Activated T-cell treated with anti-CD3 and anti-CD28 coated beads for 48 hours (primary cell): ENCODE measurements at places on chromosomes 5 and 9.

- no peak for DNase-seq
These were observed 115.9 kb downstream of the ACTBL2 start for GRCh38 chr5:57366744-57367143.

GRCh38 chr5:139569270-139569955 lies 8.3 kb downstream of the UBE2D2 start:
- no peak for DNase-seq

- no peak for DNase-seq
These were observed 79.6 kb downstream of the SNCAIP start for GRCh38 chr5:122391621-122392020.

GRCh38 chr9:115531410-115532125 lies 413.6 kb upstream of the TNC start:
- DNase-seq, result no peak

DNA sequence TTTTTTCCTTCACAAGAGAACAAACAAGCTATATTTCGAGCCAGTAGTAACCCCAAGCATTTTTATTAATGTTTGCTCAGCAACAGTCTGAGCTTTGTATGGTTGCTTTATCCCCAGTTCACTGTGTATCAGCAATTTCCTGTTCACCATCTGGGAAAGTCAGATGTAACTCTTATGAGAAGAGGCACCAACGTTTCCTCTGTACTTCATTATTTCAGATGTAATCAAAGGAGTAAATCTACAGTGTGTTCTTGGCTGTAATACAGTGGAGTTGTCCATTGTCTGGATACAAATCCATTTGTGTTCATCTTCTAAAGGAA lies 340.2 kb downstream of the ARRDC3 start:
- no peak for DNase-seq

- DNase-seq, result no peak
These were observed 399.7 kb downstream of the TLE1 start for GRCh38 chr9:81289622-81290021.

GRCh38 chr9:86636519-86636918 lies 282.3 kb upstream of the TUT7 start:
- no peak for DNase-seq

- peak; percentile 61 for DNase-seq
These were observed 5.3 kb downstream of the RALGDS start for GRCh38 chr9:133115604-133116345.

GRCh38 chr9:134028076-134028475 lies 2.8 kb downstream of the BRD3OS start:
- DNase-seq, result no peak

DNA sequence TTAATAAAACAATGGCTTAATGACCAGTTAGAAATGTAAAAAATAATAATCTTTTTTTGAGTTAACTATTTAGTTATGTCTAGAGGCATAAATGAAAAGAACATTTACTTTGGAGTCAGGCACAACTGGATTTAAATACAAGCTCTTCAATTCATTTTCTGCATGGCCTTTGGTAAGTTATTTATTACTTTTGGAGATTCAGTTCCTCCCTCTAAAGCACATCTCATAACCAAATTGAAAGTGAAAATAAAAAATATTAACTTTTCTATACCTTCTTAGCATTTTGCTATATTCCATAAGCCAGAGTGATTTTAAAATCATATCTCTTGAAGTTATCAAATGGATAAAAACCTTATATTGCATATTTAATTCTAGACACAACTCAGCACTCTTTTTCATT lies 434.9 kb upstream of the SMARCA2 start:
- DNase-seq, result no peak

DNA sequence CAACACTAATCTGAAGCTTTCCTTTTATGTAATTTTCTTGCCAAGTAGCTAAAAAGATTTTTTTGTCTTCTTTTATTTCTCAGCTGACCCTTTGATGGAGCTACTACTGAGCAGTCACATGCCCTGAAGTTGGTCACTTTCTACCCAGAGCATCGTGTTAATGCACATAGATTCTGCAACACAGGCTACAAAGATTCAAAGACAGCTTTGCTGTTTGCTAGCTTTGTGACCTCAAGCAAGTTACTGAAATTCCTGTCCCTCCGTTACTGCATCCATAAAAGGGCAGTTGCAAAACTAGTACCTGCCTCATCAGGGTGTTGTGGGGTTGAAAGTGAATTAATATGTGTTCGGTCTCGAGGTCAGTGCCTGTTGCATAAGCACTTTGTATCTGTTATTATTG lies 179.9 kb downstream of the GAS1 start:
- no peak for DNase-seq

GRCh38 chr5:77180167-77181081 lies 30.1 kb upstream of the PDE8B start:
- DNase-seq, result no peak

DNA sequence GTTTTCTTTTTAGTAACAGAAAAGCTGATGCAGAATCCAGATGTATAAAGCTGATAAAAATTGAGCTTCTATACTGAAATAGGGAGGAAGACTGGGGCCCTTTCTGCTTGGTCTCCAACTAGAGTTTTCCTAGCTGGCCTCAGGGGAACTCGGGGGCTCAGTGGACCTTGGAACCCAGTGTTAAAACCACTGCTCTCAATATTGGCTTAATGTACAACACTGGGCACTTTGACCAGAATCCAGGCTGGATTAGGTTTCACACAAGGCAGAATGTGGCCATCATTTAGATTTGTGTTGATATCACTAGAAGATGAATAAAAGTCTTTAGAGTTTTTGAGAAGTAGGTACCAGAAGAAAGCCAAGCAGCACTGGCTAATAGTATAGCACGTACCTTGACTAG lies 114.7 kb downstream of the GDNF start:
- no peak for DNase-seq

GRCh38 chr5:61647672-61648071 lies 315.6 kb downstream of the ZSWIM6 start:
- DNase-seq, result no peak

GRCh38 chr5:133357758-133358157 lies 254.6 kb downstream of the FSTL4 start:
- DNase-seq, result no peak

DNA sequence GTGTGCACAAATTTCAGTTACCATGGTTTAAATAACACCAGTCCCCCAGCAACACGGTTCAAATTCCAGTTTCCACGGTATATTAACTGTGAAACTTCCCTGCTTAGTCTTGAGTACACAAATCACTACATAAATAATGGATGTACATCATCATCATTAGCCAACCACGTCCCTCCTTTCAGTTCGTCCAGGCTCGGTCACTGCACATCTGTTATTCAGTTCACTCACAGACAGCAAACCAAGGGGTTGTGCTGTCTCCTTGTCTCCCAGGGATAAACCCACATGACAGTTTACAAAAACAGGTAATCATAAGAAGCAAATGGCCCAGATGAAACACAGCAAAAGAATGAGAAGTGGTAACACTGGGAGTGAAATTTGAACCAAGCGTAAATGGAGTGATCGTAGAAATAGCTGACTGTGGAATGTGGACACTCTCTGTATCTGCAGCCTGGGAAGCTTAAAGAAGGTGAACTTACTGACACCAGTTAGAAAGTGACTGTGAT lies 61.0 kb upstream of the RAD23B start:
- no peak for DNase-seq
